H7 (cell line): ENCODE measurements at places on chromosomes 12 and 14.
A peak's percentile ranks its signal among the peaks of the same experiment; 100 is the strongest.

GRCh38 chr12:50579757-50580267 is 75.0 kb downstream of the DIP2B start:
- DNase-seq = no peak

- no peak for DNase-seq
Observed at GRCh38 chr14:29630566-29631160, 297.0 kb downstream of the PRKD1 start.

DNA sequence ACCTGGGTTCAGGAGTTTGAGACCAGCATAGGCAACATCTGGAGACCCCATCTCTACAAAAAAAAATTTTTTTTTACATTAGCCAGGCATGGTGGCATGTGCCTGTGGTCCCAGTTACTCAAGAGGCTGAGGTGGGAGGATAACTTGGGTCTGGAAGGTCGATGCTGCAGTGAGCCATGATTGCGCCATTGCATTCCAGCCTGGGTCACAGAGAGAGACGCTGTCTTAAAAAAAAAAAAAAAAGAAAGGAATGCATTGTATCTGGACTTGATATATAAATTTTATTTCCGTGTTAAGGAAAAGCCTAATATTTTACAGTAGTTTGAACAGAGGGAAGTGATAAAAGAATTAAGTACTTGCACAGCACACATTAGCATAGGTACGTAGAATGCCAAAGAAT is 97.2 kb downstream of the ZC3H14 start:
- no peak for DNase-seq

DNA sequence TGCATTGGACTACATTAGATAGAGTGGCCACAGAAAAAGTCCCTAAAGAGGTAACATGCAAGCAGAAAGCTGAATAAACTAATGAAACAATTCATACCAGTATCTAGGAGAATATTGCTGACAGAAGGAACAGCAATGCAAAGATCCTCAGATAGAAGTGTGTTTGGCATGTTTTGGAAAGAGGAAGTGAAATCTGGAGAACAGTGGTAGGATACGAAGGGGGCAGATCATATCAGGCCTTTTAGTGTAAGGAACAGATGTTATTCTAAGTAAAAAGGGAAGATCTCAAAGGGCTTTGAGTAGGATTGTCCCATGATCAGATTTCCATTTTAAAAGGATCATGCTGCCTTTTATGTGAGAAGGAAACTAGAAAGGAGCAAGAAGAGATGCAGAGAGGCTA is 342.9 kb downstream of the PAWR start:
- no peak for DNase-seq

DNA sequence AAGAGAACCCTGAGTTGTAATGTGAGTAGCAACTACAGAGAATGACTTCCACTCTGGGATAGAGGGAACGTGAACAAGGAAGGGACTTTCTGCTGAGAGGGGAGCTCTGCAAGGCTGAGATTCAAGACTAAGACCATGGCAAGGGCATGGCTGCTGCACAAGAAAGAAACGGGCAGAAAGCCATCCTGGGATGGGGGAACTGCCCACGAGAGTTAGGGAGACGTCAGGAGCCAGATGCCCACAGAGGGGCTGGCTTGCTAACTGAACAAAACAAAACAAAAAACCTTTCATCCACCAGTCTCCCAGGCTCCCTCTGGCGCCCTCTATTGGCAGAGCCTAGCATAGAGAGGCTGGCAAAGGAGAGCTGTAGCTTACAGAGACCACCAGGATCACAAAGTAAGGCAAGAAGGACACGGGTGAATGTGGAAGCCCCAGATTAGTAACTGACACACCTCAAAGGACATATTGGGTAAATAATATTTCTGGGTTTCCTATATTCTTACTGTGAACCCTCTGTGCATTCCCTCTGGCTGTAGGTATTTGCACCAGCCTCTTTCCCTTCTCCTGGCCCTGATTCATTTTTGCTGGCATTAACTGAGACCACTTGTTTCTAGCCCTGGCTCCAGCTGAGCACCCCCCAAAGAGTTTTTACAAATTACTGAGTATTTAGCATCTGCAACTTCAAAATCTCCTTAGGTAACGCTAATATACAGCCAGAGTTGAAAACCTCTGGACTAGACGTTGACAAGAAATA is 338.3 kb downstream of the EMP1 start:
- peak; percentile 63 for DNase-seq

GRCh38 chr14:101888182-101888581 is 76.2 kb upstream of the DYNC1H1 start:
- no peak for DNase-seq

DNA sequence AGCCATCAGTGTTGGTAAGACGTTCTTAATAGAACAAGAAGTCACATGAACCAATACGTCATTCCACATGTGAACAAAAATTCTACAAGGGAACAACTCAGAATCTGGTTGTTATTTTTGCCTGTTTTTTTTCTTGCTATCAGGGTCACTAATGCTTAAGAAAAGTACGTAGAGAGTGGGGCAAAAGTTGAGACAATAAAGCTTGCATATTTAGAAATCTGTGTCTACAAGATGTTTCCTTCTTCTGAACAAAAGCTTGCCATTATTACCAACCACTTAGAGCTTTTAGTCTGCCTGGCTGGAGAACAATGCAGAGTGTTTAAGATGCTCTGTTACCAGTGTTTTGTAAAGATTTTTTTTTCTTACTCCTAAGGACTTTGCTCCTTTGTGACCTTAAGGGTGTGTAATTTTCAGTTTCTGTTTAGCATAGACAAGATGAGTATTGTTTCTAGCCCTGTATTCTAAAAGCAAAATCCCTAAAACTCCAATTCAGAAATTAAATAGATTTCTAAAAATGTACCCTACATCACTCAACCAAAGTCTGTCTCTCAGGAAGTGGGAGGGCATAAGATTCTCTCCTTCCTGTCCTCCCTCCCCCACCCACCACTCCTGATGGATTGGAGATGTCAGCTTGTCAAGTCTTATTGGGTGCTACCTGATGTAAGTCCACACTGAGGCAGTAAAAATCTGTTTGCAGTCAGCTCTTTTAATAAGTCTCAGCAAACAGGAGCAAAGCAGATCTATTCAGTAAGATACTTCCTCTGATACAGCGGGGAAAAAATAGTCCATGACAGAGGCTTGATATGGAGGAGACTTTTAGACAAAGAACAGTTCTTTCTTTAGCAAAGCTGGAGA is 267.6 kb downstream of the GRIN2B start:
- no peak for DNase-seq

DNA sequence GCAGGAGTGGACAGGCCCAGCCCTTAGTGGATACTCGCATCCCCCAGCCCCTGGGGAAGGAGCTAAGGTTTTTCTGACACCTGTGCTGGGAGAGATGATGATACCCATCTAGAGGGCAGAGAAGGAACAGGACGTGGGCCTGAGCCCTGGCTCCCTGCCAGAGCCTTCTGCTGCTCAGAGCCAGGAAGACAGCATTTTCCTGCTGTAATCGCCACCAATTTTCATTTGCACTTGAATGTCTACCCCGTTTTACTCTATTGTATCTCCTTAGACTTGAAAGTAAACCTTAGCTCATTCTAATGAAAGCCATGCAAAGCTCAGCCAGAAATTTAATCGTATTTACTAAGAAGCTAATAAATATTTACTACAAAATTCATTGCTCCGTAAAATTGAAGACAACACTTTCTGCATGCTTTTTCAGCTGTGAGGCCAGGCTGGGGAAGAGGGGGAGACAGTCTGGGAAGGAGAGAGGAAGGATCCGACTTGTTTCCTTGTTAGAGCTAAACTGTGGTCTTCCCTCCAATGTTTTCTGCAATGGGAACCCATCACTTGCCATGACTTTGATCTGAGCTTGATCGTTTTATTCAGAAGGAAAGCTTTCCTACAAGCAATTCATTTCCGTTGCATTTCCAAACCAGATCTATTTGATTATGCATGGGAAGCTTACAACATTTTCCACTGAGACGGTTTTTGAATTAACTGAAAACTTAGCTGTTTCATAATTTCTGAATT is 17.6 kb upstream of the TRAF3 start:
- peak; percentile 76 for DNase-seq

- no peak for DNase-seq
Observed at GRCh38 chr12:131703161-131703560, 7.7 kb upstream of the SFSWAP start.

DNA sequence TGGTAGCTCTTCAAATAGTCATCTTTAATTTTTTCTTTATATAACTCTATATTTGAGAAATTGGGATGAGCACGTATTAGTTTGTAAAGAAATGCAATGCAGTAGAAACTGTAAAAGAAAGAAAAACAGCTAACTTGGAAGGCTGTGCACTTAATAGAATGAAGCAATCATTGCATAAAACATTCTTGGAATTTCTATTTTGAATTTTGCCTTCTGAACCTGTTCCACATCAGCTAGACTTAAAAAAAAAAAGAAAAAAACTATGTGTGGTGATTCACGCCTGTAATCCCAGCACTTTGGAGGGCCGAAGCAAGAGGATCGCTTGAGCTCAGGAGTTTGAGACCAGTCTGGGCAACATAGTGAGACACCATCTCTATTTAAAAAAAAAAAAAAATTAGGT is 29.4 kb downstream of the SCN8A start:
- no peak for DNase-seq

DNA sequence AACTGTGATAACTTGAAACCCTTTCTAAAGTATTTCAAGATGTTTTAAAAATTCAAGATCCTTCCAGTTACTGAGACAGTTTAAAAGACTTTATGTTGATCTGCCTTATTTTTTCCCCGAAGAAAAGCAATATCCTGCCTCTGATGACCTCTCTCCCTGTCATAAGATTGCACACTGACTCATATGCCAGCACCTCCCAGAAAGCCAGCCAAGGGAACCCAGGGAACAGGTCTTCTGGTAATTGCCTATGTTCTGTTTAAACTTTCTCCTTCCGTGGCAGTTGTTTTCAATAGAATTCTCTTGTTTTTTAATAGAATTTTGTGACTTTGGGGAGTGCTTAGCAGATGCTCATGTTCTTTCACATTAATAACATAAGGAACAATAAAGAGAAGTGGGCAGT is 300.2 kb upstream of the PRKD1 start:
- DNase-seq = no peak

GRCh38 chr14:76664790-76665189 is 96.5 kb upstream of the VASH1 start:
- DNase-seq = no peak

DNA sequence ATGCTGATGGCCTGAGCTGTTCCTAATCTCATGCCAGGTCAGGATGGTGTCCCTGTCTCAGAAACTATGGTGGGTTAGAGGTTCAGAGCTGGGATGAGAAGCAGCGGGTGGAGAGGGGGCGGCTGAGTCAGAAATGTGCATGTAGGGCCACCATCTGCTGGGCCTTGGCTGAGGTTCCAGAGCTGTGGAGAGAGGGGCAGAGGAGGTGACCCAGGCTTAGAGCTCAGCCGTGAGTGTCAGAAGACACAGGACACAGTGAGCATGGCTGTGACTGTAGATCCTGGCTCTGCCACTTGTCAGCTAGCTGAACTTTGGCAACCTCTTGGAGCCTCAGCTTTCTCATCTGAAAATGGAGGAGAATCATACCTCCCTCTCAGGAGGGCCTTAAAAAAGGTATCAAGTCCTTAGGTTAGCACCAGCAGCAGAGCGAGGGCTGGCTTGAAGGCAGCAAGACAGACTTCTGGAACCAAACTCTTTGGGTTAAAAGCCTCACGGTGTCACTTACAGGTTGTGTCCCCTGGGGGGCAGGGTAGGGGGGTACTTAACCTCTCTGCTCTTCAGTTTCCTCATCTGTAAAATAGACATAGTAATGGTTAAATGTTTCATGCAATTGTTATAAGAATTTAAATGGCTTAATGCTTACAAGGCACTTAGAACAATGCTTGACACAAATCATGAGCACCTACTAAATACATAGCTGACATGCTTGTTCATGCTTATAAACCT is 34.8 kb downstream of the TMEM229B start:
- no peak for DNase-seq

DNA sequence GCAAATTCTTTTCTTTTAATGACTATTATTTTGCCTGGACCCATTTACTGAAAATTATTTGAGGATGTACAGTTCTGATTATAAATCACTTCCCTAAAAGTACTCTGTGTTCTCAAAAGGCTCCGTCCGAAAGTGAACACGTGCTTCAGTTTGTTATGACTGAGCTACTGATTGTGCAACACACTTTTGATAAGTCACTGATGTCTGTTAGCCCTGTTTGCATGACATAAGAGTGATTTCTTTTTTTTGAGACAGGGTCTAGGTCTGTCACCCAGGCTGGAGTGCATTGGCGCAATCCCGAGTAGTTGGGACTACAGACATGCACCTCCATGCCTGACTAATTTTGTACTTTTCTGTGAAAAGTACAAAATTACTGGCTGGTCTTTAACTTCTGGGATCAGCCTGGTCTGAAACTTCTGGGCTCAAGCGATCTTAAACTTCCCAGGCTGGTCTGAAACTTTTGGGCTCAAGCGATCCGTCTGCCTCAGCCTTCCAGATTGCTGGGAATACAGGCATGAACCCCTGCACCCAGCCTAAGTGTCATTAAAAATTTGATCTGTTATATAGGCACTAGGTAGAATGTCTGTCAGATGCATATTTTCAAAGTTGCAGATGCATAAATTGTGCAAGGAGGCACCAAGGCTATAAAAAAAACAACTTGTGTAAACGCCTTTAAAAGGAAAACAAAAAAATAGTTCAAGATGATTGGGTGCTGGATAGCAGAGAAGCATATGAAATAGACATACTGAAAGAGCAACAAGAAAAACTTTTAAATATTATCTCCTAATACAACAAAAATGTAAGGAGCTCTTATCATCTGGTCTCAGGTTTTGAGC is 111.5 kb downstream of the SRGAP1 start:
- DNase-seq = no peak

DNA sequence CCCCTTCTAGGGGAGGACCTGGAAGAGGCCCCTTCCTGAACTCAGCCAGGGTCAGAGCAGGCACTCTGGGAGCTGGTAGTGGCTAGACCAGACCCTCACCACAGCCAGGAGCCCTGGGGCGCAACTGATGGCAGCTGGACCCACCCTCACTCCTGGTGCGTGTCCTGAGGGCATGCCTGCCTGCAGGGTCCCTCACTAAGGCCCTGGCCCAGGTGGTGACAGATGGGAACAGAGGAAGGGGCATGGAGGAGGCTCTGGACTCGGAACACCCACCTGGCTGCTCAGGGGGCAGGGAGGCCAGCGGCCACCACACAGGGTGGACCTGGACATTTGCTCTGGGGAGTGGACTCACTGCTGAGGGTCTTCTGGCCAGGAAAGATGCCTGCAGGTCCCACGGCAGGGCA is 342.2 kb upstream of the SFSWAP start:
- no peak for DNase-seq

- DNase-seq = no peak
Observed at GRCh38 chr14:63470962-63471793, 72.0 kb downstream of the PPP2R5E start.

DNA sequence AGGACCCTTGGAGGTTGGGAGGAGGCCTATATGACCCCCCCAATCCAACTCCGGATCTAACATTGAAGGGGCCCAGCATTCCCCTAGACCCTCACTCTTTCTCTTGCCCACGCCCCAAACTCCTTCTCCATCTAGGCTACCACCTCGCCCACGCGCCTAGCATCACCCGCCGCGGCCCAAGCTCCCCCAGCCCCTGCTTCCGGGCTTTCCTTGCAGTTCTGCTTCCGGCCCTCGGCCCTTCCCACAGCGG is 445 bp downstream of the CERS5 start:
- no peak for DNase-seq
